ENCODE measurements at places on chromosomes 2 and 18.

GRCh38 chr2:28382755-28383154 lies 9.9 kb upstream of the FOSL2 start:
- no peak for DNase-seq

DNA sequence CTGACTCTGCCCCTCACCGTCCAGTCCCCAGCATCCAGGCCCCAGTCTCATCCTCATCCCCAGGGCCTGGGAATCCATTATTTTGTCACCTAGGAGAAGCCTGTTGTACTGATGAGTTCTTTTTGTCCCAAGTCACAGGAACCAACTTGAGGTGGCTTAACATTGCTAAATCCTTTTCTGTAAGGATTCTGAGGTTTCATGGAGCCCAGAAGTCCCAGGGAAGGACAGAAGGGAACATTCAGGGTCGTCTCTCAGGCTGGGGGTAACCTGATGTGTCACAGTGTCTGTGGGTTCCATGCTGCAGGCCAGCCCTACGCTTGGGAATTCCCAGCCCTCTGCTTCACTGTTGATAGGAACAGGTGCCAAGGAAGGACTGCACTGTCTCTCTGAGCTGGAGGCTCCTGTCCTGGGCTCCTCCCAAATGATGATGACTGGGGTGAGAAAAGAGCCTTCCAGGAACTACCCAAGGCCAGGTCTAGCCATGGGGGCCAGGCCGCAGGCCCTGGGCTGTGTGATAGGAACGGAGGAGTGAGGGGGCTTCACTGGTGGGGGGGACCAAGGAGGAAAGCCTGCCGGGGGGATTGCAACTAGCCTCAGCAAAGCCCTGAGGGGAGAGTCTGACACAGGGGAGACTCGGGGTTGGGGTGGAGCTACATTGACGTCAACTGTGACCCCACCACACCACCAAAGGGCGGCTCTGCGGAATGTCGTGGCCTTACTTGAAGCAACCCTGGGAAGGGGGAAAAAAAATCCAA lies 145.7 kb downstream of the SMAD7 start:
- DNase-seq: no peak

DNA sequence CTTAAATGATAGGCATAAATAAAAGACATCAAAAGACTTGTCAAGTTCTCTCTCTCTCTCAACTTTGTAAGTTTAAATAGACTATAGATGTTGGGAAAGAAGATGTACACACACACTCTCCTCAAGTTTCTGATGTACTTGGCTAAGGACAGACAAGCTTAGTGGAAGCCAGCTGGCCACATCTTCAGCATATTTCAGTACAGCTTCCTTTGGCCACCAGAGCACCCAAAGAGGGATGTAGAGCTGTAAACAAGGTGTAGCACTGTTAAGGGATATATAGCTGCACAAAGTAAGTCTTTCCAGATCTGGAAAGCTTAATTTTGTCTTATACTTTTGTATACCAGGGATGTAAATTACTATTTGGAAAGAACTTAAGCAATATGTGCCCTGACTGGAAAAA lies 64.3 kb upstream of the MSTN start:
- DNase-seq: no peak

- no peak for DNase-seq
Observed at GRCh38 chr2:47077442-47078117, 77.5 kb downstream of the STPG4 start.

GRCh38 chr18:78790960-78791359 lies 188.7 kb upstream of the SALL3 start:
- DNase-seq: no peak
